ENCODE measurements at places on chromosomes 11 and 22.

DNA sequence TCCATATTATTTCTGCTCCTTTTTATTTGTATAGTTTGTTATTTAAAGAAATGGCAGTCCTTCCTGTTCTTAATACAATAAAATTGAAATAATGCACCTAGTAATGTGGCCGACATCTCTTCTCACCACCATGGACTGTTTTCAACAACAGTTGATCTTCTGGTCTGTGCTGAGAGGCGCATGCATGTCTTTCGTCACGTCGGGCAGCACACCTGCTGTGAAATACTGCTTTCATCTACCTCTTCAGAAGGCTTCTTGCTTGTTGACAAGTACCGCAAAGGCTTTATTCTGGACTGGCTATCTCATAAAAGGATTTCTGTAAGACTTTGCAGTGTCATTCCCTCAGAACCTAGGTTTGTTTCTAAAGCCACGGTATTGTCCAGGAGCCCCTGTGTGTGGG, 13.9 kb upstream of the MYO18B start:
- DNase-seq = no peak

DNA sequence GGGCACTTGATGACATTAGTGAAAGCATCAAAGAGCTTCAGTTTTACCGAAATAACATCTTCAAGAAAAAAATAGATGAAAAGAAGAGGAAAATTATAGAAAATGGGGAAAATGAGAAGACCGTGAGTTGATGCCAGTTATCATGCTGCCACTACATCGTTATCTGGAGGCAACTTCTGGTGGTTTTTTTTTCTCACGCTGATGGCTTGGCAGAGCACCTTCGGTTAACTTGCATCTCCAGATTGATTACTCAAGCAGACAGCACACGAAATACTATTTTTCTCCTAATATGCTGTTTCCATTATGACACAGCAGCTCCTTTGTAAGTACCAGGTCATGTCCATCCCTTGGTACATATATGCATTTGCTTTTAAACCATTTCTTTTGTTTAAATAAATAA, 10.6 kb downstream of the REXO2 start:
- DNase-seq = no peak

DNA sequence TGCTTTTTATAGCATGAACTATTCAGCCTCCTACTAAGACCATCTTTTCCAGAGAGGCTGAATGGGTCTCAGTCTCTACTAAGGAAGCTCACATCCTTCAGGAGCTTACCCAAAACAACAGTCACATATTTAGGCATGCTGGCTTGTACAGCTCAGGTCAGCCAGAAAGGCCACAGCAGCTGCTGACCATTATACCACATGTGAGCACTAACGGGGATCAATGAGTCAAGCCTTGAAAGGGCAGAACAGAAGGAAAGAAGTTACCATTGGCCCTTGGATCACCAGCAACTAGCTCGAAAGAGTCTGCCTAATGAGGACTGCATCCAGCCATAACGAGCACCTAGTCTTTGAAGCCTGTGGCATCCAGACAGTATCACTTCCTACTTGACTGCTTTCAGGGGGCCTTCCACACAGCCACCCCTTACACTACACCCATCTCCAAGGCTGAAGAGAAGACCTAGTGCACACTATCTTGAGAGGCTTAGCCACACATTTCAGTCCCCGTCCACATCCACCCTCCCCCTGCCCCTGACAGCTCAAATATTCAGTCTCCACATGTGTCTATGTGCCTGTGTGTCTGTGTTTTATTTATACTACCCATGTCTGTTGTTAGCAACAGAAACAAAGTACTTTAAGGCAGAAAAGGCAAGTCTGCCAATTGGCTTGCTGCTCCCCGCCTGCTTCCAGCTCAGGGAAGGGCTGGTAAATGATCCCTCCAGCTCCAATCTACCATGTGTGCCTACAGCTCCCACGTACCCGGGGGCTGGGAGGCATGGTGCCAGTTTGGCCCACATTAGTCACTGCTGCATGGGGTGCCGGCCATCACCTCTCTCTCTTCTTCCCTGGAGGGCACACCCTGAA, 95.5 kb downstream of the RPL27A start:
- no peak for DNase-seq

GRCh38 chr11:44325698-44326097, 15.8 kb upstream of the ALX4 start:
- no peak for DNase-seq

GRCh38 chr11:19049351-19049750, 11.2 kb downstream of the MRGPRX2 start:
- DNase-seq = no peak

GRCh38 chr11:28346721-28347120, 238.5 kb downstream of the METTL15 start:
- no peak for DNase-seq

DNA sequence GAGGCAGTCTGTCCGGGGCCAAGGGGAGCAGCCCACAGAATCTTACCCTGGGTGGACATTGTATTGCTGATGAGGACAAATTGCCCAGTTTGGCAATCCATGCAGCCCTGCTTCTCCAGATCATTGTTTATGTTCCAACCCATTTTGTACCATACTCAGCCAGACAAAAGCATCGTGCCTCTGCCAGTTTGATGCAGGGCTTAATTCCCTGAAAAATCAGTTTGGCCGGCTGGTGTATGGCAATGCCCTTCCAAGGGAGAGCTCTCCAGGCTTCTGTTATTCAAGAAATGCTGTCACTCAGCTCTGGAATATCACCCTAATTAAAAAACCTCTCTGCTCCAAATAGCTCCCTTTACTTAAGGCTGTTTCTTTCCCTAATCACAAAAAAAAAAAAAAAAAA, 697.7 kb downstream of the TBC1D22A start:
- DNase-seq = no peak

GRCh38 chr11:75557666-75558494, 4.2 kb upstream of the SERPINH1 start:
- DNase-seq = no peak

DNA sequence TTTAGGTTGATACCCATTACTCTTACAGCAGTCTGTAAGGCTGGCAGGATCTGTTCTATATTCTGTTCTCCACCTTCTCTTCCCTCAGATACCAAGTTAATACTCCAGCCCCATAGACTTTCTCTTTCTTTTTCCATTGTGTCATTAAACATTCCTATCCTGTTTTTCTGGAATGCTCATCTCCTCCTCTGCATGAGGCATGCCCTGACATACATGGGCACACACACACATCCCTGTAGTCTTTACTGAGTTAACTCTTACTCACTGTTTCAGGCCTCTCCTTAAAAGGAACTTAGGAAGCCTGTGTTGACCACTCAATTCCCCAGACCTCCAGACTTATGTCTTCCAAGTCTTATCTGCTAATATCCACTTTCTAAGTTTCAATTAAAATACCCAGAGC, 476.8 kb downstream of the METTL15 start:
- no peak for DNase-seq

- DNase-seq = no peak
Observed at GRCh38 chr11:128462922-128463321, 124.4 kb downstream of the ETS1 start.

DNA sequence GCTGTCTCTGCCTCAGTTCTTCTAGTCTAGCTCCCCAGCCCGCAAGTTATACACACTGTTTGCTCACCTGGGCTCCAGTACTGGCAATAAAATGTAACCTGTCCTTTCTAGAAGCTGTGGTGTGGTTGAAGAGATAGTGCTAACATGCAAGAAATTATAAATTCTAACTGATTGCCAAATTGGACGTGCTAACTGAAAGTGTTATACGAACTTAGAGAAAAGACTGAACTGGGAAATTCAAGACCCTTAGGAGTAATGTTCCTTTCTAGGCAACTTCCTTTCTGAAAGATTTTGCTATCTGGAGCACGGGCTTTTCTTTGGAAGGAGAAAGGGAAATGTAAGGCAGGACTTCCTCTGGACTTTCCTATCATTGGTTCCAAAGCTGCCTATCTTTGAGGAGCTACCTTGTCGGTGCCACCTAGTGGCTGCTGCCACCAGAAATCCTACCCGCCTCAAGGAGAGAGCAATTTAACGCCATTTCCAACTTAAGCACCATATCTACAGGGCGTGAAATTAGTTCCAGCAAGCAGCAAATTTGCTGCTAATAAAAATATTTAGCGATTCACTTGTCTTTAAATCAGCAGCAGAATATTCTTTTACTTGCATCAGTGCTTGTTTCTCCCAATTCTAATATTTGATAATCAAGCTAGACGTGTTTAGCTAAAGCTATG, 12.7 kb upstream of the TMEM218 start:
- peak; percentile 63 for DNase-seq
